ENCODE measurements at places on chromosomes 3 and 15. TPM values are rescaled to one million over a fixed set of nuclear protein-coding genes. Genes with fewer than 3 reads are reported as not detected.

Gene RETNLB
- total RNA-seq, result not detected

Gene NOX5
- total RNA-seq, result 0.45 TPM

Gene CFAP20DC
- 0.49 TPM for total RNA-seq

Gene SEMA3G
- 38.3 TPM for total RNA-seq

Gene GOLGA8K
- total RNA-seq, result 6.2 TPM

Gene CCR2
- total RNA-seq, result 3.7 TPM

Gene TM4SF4
- total RNA-seq, result not detected

Gene ZNF662
- 19.0 TPM for total RNA-seq

Gene GPR62
- 0.13 TPM for total RNA-seq

Gene ACTRT3
- 2.3 TPM for total RNA-seq

All from sciatic nerve (tissue), 2 donors.